ENCODE measurements at places on chromosomes 7 and 10. TPM values are rescaled to one million over a fixed set of nuclear protein-coding genes. Genes with fewer than 3 reads are reported as not detected.

The SEMA3E gene
- total RNA-seq = 0.06 TPM

The LRRC27 gene
- total RNA-seq = 14.9 TPM

The PDK4 gene
- 3.2 TPM for total RNA-seq

The SLC18A3 gene
- not detected for total RNA-seq

The HMX2 gene
- not detected for total RNA-seq
